PC-9 (cell line): ENCODE measurements at places on chromosomes 2 and 18. TPM values are rescaled to one million over a fixed set of nuclear protein-coding genes. Genes with fewer than 3 reads are reported as not detected.

DNA sequence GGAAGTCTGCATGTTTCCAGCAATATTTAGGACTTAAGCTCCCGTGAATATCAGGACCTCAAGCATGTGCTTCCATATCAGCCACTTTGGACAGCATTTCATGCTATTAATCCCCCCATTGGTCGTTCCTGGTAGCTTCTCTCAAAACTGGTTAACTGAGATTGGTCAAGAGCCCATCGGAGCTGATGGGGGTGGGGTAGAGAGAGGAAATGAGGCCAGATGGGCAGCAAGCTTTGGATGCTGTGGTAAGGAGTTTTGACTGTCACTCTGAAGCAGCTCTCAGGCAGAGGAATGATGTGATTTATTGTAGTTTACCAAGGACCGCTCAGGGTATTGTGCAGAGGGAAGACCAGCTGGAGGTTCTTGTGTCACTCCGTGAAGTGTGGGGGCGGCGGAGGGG lies 81.8 kb downstream of the FAM168B start:
- DNase-seq: no peak

DNA sequence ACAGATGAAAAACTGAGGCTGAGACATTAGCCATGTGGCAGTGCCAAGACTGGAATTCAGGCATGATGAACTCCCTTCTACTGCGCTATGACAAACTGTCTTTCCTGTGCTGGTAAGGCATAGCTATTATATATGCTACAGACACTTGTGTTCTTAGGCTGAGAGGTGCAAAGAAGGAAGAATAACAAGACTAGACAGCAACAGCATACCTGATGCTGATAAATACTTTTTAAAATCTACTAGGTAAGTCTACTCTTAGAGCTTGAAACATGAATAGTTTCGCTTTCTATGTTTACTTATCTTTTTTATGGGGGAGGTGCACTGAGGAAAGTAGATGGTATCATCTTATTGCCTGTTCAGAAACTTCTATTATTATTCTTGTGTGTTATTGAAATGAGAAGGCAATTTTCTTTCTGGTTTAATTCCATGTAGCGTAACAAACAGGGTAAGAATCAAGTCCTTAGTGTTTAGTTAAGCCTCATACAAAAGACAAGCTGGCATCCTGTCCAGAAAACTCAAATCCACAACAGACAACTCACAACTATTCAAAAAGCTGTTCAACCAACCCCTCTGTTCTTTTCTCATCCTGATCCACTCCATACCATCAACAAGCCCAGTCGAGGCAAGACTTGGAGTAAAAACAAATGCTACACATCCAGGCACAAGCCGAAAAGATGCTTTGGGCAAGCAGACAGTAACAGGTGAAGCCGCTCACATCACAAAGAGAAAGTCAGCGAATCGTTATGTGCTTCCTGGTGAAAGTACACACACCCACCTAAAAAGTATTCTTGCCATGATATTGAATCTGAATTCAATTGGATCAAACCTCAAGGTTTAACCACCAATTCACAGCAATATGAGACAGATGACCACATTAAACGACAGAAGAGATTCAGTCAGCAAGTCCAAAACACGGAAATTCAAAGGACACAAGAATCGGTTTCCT lies 1.5 kb downstream of the TTC32 start:
- peak; percentile 47 for DNase-seq

- DNase-seq: no peak
These were observed 391.2 kb upstream of the FSIP2 start for GRCh38 chr2:185347445-185347844.

- no peak for DNase-seq
These were observed 24.0 kb downstream of the NOP58 start for GRCh38 chr2:202289394-202290204.

DNA sequence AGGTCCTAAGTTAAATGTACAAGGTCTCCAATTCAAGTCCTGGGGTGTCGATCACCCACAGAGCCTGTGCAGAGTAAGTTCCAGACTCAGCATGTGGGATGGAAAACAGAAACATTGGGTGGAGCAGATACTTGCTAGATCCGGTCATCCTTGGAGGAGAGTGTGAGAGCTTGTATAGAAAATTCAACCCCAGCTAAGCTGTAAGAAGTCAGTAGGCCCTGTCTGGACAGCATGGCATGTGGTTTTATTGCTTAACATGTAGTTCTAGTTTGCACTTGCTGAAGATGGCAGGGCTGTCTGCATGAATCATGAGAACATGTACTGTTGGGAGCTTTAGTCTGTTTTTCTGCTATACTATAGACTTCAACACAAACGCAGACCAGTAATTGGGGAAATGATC lies 189.6 kb upstream of the RMP24 start:
- DNase-seq: no peak

DNA sequence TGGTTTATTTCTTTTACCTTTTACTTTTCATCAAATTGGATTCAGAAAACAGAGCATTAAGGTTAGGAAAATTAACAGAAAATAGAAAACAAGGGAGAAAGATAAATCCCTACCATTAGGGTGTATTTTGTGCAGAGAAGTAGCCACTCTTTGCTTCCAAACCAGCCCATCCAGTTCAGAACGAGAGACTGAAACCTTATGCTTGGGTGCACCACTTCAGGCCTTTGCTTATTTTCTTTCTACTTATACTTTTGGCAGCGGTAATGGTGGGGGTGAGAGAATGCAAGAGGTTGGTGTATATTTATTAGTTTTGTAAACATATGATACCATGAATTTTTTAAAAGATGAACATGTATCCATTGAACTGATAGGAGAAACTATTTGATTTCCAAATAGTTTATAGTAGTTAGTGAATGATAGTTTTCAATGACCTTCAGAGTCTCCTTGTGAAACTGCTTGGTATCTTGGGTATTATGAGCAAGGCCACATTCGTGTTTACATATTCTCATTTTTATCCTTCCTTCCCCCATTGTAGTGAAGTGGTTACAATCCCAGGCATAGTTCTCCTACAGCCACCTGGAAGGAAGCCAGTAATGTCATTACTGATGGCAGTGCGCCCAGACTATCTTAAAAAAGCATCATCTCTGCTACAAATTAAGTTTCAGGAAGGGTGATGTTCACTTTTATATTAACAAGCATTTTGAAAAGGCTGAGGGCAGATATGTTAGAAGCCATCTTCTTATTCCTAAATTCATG lies 60.8 kb downstream of the MFSD6 start:
- peak; percentile 68 for DNase-seq

GRCh38 chr2:9226458-9227380 lies 20.1 kb downstream of the ASAP2 start:
- no peak for DNase-seq

DNA sequence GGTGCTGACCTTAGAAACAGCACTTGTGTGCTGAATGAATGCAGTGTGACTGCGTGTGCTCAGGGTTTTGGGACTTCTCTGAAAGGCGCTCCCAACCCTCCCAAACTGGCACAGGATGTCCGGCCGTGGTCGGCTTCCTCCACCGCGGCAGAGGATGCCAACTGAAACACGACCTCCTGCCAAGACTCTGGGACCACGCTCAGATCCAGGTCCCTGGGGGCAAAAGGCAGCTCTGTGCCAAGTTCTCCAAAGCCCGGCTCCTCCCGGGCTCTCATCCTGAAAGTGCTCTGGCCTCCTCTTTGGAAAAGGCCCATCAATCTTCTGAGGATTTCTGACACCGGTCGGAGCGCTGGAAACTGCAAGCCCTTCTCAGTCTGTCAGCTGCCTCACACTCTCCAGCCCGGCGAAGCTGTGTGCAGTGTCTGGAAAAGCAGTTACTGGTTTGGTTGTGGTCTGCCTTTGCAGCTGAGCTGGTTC lies 32.3 kb upstream of the ZBTB7C start:
- DNase-seq: no peak

- no peak for DNase-seq
These were observed 4.3 kb downstream of the SOX11 start for GRCh38 chr2:5696404-5696944.

DNA sequence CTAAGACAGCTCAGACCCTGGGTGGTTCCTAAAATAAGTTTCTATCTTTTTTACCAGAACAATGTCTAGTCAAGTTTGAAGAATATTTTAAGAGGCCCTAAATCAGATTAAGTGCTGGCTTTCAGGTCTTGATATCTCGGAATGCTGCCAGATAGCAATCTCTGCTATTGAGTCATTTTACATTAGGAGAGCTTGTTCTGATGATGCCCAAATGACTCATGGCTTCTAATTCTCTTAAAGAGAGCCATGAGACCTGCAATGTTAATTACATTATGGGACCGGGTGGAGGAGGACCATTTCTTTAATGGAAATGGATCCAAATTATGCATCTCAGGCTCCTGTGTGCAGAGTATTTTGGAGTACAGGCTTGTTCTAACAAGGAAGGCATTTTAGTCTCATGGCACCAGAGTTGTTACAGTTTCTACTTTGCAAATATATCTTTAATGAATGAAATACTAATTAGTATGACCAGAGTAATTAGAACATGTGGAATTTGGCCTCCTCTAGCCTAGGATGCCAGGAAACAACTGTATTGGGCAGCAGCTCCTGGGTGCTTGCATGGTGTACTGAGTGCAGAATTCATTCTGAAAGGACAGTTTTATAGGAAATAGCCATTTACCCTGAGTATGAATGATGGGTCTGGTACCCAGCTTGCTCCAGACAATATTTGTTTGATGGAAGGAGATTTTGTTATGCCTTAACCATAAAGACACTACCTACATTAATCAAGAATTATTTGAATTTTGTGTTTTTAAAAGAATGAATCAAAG lies 94.0 kb upstream of the SULT1C3 start:
- no peak for DNase-seq

- DNase-seq: peak; percentile 40
These were observed 26.7 kb upstream of the APOB start for GRCh38 chr2:21070341-21071257.

DNA sequence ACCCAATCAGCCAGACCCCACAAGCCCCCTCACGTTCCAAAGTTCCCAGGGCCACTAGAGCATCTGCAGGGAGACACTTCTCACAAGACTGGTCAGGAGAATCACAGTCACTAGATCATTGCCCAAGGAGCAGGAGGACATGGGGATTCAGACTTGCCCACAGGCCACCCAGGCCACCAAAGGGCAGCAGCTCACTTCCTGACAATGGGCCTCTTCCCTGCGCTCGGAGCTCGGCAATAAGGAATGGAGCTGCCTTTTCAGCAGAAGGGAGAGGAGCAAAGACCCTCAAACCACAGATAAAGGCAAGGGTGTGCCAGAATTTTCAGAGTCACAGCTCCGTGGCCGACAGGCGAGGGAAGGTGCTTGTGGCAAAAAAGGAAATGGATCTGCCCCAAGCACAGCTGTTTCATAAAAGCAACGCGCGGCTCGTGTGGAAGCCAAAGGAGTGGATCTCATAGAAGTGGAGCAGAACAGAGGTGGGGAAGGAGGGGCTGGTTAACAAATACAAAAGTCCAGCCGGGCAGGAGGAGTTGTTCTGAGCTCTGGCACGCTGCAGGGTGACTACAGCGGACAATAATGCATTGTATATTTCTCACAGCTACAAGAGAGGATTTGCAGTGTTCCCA lies 72.1 kb downstream of the EDAR start:
- DNase-seq: no peak

COL5A2 gene
- 0.35 and 0.55 TPM in 2 replicates for total RNA-seq

FN1 gene
- 39.4 and 42.5 TPM in 2 replicates for total RNA-seq

IL36A gene
- total RNA-seq: not detected in 2 replicates

TWIST2 gene
- 4.1 and 5.0 TPM in 2 replicates for total RNA-seq

NBAS gene
- 28.8 and 28.9 TPM in 2 replicates for total RNA-seq

CHN1 gene
- 11.8 and 14.0 TPM in 2 replicates for total RNA-seq
